Naive thymus-derived CD4-positive, alpha-beta T cell (primary cell): ENCODE measurements at places on chromosomes 13 and 19. TPM values are rescaled to one million over a fixed set of nuclear protein-coding genes. Genes with fewer than 3 reads are reported as not detected.
A peak's percentile ranks its signal among the peaks of the same experiment; 100 is the strongest.

Gene KCNN1
- not detected for total RNA-seq

Gene STXBP2
- total RNA-seq = 411 TPM

Gene KMT2B
- 71.1 TPM for total RNA-seq

Gene PLPPR2
- 18.1 TPM for total RNA-seq

Gene PLIN4
- not detected in 2 replicates for total RNA-seq

Gene B3GNT8
- 1.1 TPM for total RNA-seq

Gene KLK1
- total RNA-seq = not detected

Gene NEK5
- total RNA-seq = not detected

Gene ZNF296
- total RNA-seq = 0.57 TPM

Gene IGFL3
- not detected for total RNA-seq

Gene SLC8A2
- total RNA-seq = 0.19 TPM

Gene CDC37
- 229 and 246 TPM in 2 replicates for total RNA-seq

DNA sequence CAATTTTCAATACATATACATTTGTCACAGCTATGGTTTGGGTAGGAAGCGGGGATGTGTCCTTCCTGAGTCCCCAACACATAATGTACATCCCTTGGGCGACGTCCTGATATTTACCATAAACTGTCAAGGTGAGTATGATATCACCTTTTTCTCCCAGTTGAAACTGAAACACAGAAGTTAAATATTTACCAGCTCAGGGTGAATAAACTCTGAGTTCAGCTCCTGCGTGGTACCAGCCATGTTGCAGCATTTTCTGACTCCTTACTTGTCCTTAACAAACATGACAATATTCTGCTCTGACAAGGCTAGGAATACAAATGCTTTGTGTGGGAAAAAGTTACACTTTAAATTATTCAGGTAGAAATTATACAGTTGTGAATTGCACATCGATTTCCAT lies 294.2 kb downstream of the TEX29 start:
- DNase-seq = no peak

GRCh38 chr19:34962687-34963572 lies 1.1 kb downstream of the ZNF792 start:
- DNase-seq = no peak

GRCh38 chr19:23971598-23971997 lies 56.9 kb downstream of the ZNF726 start:
- DNase-seq = no peak

GRCh38 chr13:79674765-79675515 lies 194.0 kb downstream of the NDFIP2 start:
- no peak for DNase-seq

DNA sequence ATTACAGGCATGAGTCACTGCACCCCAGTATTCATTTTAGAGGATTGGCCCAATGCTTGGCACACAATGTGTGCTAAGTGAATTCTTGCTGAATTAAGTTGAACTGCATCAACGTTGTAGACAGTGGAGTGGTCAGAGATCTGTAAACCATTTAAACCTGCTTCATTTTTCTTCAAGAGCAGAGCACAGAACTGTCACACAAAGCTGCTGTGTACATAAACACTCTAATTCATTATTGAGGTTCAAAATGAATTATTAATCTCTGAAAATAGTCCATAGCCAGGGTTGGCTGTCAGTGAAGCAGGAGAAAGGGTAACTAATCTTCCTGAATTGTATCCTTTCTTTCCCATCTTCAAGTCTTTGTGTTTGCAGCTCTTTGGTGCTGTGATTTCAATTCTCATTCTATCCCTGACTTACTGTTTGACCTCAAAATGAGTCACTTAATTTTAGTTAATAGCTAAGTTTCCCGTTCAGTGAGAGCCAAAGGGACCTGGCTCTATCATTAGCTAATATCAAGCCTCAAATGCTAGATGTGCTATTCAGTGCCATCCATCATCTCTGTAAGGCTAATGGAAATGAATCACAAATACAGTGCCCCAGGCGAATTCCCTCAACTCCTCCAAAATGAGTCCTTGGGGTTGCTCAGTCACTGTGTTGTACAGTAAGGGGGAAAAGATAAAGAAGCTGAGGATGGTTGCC lies 77.0 kb upstream of the TSC22D1 start:
- no peak for DNase-seq

DNA sequence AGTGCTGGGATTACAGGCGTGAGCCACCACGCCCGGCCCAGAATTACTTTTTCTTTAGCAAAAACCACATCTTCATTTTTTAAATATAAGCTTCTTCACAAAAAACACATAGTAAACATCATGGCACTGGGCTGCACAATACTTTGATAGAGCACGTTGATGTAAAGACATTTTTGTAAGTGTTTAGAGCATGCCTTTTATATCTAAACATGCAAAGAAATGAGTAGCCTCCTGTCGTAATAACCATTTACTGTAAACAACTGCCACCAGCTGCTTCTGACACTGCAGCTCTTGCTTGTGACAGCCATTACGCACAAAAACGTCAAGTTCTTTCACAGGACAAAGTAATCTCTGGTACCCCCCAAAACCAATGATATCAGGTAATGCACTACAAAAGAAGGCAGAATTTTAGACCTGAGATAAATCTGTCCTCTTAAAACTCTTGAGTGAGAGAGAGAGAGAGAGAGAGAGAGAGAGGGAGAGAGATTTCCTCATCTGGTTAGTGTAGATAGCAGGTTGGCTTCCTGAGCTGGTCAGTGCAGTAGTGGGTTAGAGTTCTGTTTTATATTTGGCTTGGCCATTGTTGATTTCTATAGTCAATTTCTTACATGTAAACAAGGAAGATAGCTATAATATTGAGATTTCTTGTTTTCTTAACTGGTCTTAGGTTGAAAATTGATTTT lies 6.7 kb upstream of the ZNF548 start:
- DNase-seq = no peak

DNA sequence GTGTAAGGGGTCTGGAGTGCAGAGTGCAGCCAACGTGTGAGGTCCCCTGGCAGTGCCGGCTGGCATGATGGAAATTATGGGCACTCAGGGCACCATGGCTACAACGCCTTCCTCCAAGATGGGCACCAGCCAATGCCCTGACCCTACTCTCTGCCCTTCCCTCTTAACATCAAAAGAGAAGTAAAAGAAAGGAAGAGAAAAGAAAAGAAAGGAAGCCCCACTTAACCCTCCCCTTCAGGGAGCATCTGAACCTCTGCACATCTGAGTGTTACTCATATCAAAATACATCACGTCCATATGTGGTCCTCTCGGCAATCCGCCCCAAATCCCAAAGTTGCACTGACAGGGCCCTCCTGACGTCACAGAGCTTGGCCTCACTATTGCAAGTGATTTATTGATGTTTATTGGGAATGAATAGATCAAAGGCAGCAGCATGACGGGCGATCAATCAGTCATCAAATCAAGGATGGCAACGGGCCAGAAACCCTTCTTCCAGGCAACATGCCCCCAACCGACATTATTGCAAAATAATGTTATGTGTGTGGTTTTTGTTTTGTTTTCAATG lies 1.3 kb downstream of the TSHZ3 start:
- DNase-seq = no peak

DNA sequence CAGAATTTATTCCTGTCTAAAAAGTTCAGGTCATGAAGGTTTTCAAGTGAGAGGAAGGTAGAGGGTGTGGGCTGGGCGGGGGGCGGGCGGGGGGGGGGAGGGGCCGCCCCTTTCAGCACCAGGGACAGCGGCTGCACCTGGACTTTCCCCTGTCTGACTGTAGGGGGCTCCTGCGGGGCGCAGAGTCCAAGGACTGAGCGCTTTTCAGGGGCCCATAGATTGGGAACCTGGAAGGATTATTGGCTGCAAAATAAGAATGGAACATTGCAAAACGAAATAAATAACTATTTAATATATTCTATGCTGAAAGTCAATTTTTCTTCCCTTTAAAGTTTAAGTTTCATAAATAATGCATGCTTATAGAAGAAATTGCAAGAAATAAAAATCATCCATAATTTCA lies 8.9 kb upstream of the CYP4F3 start:
- DNase-seq = peak; percentile 39

- DNase-seq = peak; percentile 43
These were observed 502.7 kb downstream of the UQCRFS1 start for GRCh38 chr19:28710278-28710677.

DNA sequence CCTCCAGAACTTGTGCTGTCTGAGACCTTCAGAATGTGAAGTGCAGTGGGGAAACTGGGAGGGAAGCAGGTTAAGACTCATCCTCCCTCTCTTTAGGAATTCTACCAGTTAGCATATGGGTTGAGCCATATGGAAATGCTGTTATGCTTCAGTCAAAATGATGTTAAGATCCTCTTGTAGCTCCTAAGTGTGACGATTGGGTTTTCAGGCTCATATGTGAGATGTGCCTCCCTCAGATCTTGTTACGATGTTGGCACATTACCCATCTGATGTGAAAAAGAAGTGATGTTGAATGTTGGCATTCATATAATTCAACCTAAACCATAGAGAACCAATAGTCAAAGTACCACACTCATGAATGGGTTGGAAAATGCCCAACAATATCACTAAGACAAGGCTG lies 67.8 kb upstream of the IPO5 start:
- no peak for DNase-seq

GRCh38 chr13:78659450-78659730 lies 435 bp upstream of the OBI1 start:
- DNase-seq = no peak

GRCh38 chr13:100433475-100433874 lies 155.1 kb downstream of the GGACT start:
- no peak for DNase-seq

- DNase-seq = no peak
These were observed 362.6 kb downstream of the KCNRG start for GRCh38 chr13:50377726-50378270.

- no peak for DNase-seq
These were observed 60.0 kb upstream of the GPR183 start for GRCh38 chr13:99367106-99367616.

- no peak for DNase-seq
These were observed 636 bp upstream of the RB1 start for GRCh38 chr13:48302871-48303358.
